ENCODE measurements at places on chromosomes 7 and 10. TPM values are rescaled to one million over a fixed set of nuclear protein-coding genes. Genes with fewer than 3 reads are reported as not detected.
A peak's percentile ranks its signal among the peaks of the same experiment; 100 is the strongest.

The PON1 gene
- total RNA-seq, result not detected

DNA sequence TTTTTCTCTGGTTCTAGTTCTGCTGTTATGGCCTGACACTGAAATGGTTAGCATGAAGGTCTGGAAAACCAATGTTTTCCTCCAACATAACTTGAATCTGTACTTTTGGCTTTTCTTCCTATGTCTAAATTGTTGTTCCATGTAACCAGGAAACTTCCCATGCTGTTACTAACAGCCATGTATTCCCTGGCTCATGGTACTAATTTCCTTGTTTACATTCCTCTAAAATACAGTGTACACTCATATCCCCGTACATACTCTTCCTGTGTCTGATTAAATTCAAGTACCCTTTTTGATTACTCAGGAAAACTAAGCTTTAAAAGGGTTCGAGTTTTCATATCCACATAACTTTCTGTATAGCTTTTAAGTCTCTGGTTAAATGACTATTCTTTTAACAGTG is 12.3 kb upstream of the ACSM6 start:
- peak; percentile 44 for DNase-seq

DNA sequence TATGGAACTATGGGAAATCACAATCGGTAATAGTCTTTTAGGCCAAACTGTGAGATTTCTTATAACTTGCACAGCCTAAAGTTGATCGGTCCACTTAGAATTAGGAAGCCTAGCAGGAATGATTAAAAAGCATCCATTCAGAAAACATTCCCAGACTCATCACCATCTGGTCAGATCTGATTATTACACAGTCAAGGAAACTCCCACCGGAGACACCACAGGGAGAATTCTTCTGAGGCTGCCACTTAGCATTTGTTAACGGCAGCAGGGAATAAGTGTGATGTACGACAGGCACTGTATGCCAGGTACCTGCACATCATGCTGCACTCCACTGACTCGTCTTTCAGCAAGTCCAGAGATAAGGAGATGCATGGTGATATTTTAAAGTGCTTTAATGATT is 227.6 kb upstream of the STEAP1 start:
- no peak for DNase-seq

GRCh38 chr7:23544913-23545354 is 13.2 kb upstream of the TRA2A start:
- DNase-seq, result peak; percentile 70

The SRGN gene
- total RNA-seq, result 865 TPM

The LMOD2 gene
- not detected for total RNA-seq

GRCh38 chr7:75639071-75639885 is 99.5 kb downstream of the HIP1 start:
- DNase-seq, result peak; percentile 54

GRCh38 chr7:108265007-108265406 is 134.8 kb upstream of the LAMB4 start:
- DNase-seq, result no peak

The NUDT13 gene
- not detected for total RNA-seq

The MALSU1 gene
- 148 TPM for total RNA-seq

The ITPRID1 gene
- total RNA-seq, result not detected

GRCh38 chr7:127588697-127589482 is 679 bp downstream of the ARF5 start:
- peak; percentile 62 for DNase-seq

GRCh38 chr10:16992611-16993119 is 136.9 kb downstream of the CUBN start:
- DNase-seq, result no peak

The CTTNBP2 gene
- 0.59 TPM for total RNA-seq

- no peak for DNase-seq
Observed at GRCh38 chr10:126667568-126667967, 2.9 kb downstream of the C10orf90 start.

The PAPOLB gene
- not detected for total RNA-seq

GRCh38 chr7:155861480-155861868 is 49.2 kb upstream of the SHH start:
- no peak for DNase-seq

DNA sequence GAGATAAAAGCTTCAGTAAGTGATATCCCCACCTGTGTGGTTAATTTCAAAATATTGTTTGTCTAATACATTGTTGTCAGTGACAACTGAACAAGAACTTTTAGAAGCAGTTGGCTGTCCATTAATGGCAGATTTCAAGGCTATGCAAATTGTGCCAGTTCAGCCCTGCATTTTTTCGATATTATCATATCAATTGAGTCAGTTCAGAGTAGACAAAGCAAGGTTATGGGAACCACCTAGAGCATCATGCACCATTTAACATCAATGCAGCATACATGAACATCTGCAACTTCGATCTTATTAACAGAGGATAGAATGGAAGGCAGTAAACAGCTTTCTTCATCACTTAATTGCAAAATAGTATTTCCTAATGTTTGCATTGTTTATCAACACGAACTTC is 180.7 kb upstream of the KAT6B start:
- DNase-seq, result no peak

GRCh38 chr7:12729112-12729511 is 41.7 kb downstream of the ARL4A start:
- DNase-seq, result peak; percentile 57

The AUTS2 gene
- 1.9 TPM for total RNA-seq

- DNase-seq, result peak; percentile 97
Observed at GRCh38 chr7:156751319-156751718, 110.7 kb downstream of the RNF32 start.

GRCh38 chr7:151051108-151051507 is 2.8 kb downstream of the ASIC3 start:
- DNase-seq, result no peak

DNA sequence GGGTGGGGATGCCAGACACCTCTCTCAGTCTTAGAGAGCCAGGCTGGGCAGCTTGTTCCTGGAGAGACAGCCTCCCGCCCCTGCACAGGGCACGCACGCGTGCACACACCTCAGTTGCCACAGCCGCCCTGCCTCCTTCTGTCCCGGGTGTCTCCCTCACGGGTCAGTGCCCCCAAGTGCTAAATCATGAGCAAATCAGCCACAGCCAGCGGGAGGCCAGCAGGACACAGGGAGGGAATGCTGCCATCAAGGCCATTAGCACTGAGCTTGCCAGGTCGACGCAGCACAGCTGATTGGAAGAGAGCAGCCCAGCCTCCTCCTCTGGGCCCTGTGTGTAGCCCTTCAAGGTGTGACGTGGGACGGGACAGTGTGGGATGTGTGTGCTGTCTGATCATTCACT is 130.4 kb downstream of the CDH23 start:
- DNase-seq, result peak; percentile 4

GRCh38 chr7:134703782-134704181 is 57.1 kb downstream of the BPGM start:
- peak; percentile 79 for DNase-seq

GRCh38 chr10:18312374-18313139 is 172.3 kb downstream of the CACNB2 start:
- peak; percentile 5 for DNase-seq

- no peak for DNase-seq
Observed at GRCh38 chr7:133859231-133859630, 267.9 kb upstream of the LRGUK start.

DNA sequence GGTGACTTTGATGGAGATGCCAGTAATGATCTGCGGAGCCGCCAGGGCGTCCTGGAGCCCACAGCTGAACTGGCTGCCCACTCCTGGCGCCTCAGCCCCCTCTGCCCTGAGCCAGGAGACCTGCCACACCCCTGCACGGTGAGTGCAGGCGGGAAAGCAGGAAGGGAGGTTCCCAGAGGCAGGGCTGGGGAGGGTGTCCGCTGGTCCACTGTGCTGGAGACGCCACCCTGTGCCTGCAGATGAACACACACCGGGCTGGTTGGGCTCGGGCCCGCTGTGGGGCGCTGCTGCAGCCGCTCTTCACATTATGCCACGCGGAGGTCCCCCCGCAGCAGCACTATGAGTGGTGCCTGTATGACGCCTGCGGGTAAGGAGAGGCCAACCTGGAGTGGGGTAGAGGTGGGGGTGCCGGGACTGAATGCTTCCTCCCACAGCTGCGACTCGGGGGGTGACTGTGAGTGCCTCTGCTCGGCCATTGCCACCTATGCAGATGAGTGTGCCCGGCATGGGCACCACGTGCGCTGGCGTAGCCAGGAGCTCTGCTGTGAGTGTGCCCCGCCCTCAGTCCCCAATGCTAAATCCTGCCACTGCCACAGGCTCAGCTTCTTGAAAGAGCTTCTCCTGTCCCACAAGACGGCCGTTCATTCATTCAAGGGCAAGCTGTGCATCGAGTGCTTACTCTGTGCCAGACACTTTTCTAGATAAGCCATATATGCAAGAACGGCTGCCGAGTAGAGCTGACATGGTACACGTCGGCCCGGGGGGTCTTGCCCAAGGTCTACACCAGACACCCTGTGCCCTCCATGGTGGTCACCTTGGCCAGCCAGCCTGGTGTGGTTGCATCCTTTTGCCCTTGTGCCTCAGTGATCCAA is 14.3 kb upstream of the ZNF467 start:
- no peak for DNase-seq

DNA sequence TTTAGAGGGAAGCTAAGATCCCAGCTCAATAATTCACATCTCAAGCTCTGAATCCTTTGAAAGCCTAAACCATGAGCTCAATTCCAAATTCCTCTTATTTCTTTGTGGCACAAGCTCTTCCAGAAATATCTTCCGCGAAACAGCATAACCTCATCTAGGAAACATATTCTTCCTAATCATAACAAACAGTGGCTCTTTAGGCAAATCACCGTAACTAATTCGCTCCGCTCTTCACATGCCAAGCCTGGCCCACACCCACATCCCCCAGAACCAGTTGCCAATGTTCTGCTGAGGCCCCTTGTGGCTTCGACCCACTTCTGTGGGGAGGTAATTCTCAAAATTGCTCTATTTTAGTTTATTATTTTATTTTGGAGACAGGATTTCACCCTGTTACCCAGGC is 19.2 kb downstream of the GAD2 start:
- no peak for DNase-seq

DNA sequence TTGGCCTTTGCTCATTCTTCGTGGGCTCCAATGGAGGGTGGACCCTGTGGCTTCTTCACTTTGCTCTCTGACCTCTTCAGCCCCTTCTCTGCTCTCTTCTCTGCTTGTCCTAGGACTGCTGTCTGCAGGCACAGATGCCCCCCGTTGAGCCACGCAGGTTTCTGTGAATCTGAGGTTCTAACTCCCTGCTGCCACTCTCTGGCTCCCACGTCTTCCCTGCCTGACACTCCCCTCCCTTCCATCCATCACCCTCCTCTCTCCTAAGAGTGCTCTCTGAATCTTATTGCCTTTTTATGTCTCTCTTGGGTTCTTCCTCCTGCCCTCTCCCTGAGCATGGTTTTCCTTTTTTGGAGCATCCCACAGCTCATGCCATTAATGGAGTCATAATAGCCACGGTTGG is 499.5 kb upstream of the GALNT17 start:
- DNase-seq, result no peak

The EMX2 gene
- total RNA-seq, result not detected

- no peak for DNase-seq
Observed at GRCh38 chr10:96651998-96652431, 65.2 kb upstream of the TM9SF3 start.

GRCh38 chr10:44974082-44974627 is 4.5 kb downstream of the DEPP1 start:
- no peak for DNase-seq

DNA sequence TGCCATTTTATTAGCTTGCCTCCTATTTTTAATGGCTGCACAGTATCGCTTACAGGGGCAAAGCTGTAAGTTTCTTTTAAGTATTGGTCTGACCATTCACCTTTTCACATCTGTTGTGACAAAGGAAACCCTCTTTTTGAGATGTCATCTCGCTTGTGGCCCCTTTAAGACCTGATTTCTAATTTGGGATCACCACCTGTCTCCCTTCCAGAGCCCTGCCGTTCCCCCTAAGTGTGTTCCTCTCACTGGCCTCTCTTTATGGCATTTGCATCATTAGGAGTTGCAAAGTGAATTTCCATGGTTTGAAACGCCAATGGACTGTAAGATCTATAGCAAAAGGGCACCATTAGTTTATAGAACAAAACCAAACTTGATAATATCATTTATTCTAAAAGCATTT is 1.4 kb downstream of the EPDR1 start:
- DNase-seq, result no peak

The GIMAP6 gene
- total RNA-seq, result not detected

- DNase-seq, result peak; percentile 47
Observed at GRCh38 chr10:15106352-15107013, 9.3 kb downstream of the RPP38 start.

GRCh38 chr10:30436191-30436611 is 2.2 kb downstream of the MAP3K8 start:
- peak; percentile 79 for DNase-seq

GRCh38 chr10:27771231-27771630 is 25.6 kb upstream of the MKX start:
- no peak for DNase-seq

GRCh38 chr7:153188630-153189029 is 429.1 kb downstream of the ACTR3B start:
- no peak for DNase-seq

The SUFU gene
- 4.6 TPM for total RNA-seq

DNA sequence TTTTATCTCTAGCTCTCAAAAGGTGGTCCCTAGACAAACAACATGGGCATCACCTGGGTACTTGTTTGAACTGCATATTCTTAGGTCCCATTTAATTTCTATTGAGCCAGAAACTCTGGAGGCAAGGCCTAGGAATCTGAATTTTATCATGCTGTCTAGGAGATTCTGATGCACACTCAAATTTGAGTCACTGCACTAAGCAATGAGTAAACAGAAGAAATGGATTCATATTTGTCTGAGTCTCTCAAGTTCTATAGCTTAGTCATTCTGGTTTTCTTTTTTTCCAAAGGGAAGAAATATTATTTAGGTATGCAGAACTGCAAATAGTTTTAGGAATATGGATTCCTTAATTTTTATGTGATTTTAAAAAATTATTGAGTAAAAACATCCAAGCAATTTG is 185.5 kb downstream of the SEMA3A start:
- DNase-seq, result no peak

The ABCB4 gene
- 4.6 TPM for total RNA-seq

GRCh38 chr10:68330852-68331454 is 911 bp upstream of the HNRNPH3 start:
- DNase-seq, result peak; percentile 42

The ZP3 gene
- total RNA-seq, result 1.9 TPM

DNA sequence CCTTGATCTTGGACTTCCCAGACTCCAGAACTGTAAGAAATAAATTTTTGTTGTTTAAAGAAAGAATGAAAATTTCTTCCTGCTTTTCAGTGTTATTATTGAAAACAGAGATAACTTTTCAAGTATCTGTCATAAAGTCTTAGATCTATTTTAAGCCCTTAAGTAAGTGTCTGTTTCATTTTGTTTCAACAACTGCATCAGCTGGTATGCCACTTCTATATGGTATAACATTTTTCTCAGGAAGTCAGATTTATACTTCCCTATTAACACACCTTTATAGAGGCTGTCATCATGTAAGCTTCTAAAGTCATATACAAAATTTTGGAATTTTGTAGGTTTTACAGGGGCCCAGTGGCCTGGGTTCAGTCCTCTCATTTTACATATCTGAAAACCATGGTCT is 24.4 kb downstream of the RALA start:
- no peak for DNase-seq

GRCh38 chr10:92737484-92737883 is 47.7 kb downstream of the HHEX start:
- DNase-seq, result no peak

GRCh38 chr10:516764-517163 is 172.7 kb downstream of the DIP2C start:
- DNase-seq, result no peak

The CREB5 gene
- total RNA-seq, result 10.5 TPM

All from M059J (cell line).